CD4-positive, alpha-beta T cell treated with Interleukin-4 for 1 hour (primary cell): ENCODE measurements at places on chromosomes 5 and 9.

GRCh38 chr5:80284720-80285119 lies 28.9 kb upstream of the SERINC5 start:
- DNase-seq = peak; percentile 37

GRCh38 chr9:111274737-111275136 lies 55.3 kb downstream of the OR2K2 start:
- DNase-seq = no peak

DNA sequence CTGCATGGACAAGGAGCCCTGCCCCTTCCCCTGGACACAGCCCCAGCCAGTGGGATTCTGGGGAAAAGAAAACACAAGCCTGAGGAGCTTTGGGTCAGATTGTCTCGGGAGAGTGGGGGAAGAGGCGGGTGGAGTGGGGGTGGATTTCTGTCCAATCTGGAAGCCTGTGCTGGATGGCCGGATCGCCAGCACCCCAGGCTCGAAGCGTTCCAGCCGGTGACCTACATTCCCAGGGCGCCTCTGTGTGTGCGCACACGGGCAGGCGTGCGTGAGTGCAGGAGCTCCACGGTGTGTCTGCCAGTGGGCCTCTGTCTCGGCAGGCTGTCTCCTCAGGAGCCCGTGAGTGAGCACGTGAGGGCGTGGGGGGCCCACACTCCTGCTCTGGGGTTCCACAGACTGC lies 74.3 kb upstream of the DAB2IP start:
- no peak for DNase-seq

DNA sequence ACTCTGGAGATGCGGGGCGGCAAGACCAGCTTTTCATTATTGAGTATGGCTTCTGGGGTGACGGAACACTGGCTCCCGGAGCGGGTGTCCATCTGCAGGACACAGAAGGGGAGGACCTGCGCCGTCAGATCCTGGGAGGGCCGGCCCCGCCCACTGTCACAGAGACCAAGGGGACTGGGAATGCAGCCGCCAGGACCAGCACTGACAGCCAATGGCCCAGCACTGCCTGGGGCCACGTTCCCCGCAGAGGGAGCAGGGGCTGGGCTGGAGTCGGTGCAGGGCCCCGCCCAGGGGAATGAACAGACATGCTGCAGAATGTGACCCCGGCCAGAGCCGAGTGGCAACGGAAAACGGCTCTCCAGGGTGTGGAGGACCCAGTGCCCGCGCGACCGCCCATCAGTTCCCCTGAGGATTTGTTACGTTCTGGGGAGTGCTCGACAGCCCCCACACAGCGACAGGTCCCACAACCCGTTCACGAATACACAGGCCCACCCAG lies at the start of gene ZDHHC11:
ZDHHC11 (minus strand) TSS at position 476 of the 496 bp plus-strand sequence; CDS start at position 92, 384 bp downstream.
- no peak for DNase-seq

DNA sequence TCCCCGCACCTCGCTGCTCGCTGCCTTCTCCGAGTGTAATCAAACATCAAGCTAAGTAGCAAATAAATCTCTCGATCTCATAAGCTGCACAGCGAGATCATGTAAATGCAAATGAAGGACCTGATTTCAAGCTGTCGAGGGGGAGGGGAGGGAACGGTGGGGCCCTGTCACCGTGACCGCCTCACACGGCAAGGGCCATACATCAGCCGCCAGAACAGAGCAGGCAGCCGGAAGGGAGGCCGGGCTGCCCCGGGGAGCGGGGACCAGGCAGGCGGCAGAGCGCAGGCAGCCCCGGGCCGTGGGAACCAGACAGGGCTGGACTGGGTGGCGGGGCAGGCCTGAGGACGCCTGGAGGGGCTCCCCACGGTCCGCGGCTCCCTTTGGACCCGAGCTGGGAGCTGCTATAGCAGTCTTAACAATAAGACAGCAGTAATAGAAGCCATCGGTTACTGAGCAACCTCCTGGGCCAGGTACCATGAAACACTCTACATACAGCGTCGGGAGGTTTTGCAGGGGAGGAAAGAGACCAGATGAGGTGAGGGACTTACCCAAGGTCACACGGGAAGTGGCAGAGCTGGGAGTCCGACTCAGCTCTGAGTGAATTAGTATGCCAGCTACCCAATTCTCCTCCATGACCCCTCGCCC lies 76.8 kb downstream of the CFAP77 start:
- DNase-seq = peak; percentile 59

- DNase-seq = no peak
These were observed 159.7 kb downstream of the ATP10B start for GRCh38 chr5:160692271-160692670.

- no peak for DNase-seq
These were observed 48.8 kb downstream of the MVB12B start for GRCh38 chr9:126375386-126375785.

DNA sequence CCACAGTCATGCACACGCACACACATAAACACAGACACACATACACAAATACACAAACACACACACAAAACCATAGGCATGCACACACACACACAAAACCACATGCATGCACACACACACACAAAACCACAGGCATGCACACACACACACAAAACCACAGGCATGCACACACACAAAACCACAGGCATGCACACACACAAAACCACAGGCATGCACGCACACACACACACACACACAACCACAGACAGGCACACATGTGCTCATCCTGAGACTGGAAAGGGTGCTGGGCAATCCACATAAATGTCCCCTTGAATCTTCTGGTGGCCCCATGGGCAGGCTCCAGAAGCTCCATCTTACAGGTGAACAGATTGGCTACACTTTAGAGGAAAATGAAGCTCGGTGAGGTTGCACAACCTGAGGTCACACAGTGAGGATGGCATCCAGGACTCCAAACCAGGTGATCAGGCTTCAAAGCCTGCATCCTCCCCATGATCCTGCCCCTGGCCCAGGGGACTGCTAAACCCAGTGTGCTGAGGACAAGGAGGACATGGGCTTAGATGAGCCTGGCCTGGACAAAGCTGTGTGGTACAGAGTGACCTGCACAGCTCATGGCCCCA lies 144.8 kb downstream of the GADD45G start:
- no peak for DNase-seq

DNA sequence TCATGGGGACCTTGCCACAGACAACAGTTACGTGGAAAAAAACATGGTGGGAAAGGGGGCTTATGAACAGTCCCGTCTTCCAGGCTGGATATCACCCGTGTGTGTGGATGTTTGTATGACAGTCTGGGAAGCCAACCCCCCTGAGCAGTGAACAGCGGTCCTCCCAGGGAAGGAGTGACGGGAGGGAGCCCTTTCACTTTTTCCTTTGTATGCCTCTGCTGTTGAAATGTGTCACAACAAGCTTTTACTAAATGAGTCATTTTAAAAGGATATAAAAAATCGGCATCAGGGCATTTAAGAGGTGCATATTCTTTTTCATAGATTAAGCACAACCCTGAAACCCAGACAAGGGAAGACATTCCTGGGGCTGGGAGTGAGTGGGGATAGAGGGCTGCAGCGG lies 5.1 kb downstream of the MYMK start:
- no peak for DNase-seq
